ENCODE measurements at places on chromosomes 3 and 15. TPM values are rescaled to one million over a fixed set of nuclear protein-coding genes. Genes with fewer than 3 reads are reported as not detected.

DNA sequence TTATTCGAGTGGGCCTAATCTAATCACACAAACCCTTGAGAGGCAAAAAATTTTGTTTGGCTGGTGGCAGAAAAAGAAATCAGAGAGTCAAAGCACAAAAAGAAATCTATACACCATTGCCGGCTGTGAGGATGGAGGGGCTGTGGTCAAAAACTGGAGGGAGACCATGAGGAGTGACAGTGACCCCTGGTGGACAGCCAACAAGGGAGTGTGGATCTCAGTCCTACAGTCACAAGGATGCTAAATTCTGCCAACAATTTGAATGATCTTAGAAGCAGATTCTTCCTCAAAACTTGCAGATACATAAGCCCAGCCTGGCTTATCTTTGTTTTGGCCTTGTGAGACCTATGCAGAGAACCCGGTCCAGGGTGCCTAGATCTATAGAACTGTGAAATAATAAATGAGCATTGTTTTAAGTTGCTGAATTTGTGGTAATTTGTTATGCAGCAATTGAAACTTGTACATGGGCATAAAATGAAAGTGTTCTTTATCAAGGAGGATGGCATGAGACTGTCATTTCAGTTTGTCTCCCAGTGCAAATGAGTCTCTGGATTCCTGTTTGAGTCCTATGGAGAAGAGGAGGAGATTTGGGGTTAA lies 103.0 kb upstream of the ARHGEF26 start:
- DNase-seq: peak; percentile 31

GRCh38 chr15:62242999-62243398 lies 77.9 kb upstream of the C2CD4B start:
- DNase-seq: no peak

DNA sequence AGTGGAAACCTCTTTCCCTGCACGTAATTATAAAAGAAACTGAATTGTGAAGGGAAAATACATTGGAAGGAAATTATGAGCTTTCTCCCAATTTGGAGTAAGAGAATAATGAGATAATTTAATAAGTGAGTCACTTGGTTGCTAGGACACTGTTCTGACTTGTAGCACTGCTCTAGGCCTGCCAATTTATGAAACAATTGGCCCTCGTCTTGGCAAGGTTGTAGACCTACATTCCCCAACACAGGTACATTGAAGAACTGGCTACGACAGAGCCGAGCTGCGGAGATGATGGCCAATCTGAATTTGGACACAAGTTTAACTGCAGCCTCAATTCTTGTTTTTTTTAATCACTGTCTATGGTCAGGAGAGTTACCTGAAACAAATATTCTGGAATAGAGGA lies 674.1 kb downstream of the MECOM start:
- peak; percentile 67 for DNase-seq

DNA sequence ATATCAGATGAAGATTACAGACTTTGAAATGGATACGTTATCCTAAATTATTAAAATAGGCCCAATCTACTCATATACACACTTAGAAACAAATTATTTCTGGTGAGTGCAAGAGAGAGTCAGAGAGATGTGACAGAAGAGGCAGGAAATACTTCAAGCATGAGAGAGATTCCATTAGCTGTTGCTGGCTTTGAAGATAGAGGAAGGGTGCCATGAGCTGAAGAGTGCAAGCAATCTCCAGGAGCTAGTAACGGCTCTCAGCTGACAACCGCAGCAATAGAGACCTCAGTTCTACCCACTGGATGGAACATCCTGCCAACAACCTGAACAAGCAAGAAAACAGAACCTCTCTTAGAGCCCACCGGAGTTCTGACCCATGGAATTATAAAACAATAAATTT lies 270.7 kb upstream of the SLITRK3 start:
- no peak for DNase-seq

DNA sequence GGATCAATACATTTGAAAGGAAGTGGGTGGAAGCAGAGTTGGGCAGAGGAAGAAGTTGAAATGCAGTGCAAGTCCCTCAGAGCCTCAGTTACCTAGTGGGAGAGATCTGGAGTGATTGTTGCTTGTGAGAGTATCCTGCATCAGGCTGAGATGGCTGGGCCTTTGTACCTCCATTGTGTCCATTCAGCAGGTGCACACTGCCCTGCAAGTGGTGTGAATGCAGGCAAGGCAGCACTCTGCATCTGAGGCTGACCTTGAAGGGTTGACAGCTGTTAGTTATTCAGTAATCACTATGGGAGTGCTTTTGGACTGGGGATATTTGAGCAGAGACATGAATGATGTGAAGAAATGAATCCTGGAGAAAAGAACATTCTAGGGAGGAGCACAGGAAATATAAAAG lies 25.2 kb downstream of the ATP6V1A start:
- DNase-seq: no peak

DNA sequence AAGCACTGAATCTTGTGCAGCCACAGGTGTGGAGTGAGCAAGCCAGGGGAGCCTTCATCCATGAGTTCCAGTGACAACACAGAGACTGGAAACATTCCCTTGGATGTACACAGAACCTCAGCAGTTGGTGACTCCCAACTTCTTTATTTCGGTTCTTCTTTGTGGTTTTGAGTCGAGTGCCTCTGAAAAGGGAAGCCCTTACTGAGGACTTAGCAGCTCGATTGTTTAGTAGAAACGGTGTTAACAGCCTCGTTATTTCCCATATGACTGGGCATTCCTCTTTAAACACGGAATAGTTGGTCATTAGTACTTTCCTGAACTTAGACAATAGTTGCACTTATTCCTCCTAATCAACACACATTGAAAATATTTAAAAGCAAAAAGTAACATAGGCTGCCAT lies 7.7 kb downstream of the SLCO3A1 start:
- no peak for DNase-seq

DNA sequence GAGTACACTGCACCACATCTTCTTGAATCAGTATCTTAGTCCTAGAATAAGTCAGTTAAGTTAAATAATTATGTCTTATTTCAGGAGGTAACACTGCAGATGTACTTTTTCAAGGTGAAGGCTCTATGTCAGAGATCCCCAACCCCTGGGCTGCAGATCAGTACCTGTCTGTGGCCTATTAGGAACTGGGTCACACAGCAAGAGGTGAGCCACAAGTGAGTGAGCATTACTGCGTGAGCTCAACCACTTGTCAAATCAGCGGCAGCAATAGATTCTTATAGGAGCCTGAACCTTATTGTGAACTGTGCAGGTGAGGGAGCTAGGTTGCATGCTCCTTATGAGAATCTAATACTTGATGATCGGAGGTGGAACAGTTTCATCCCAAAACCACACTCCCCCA lies 851.9 kb upstream of the ALCAM start:
- no peak for DNase-seq

DNA sequence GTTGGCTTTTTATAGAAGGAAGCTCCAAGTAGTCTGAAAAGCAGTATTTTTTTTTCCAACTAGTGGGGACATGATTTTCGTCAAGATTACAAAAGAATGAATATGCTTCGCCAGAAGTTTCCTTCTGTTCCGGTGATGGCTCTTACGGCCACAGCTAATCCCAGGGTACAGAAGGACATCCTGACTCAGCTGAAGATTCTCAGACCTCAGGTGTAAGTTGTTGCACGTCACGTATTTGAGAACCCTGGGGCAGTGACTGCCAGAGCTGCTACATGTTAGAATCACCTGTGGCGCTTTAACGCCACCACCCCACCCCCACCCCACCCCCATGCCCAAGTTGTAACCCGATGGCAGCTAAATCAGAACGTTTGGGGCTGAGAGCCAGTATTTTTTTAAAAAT lies 52.2 kb downstream of the BLM start:
- DNase-seq: no peak

DNA sequence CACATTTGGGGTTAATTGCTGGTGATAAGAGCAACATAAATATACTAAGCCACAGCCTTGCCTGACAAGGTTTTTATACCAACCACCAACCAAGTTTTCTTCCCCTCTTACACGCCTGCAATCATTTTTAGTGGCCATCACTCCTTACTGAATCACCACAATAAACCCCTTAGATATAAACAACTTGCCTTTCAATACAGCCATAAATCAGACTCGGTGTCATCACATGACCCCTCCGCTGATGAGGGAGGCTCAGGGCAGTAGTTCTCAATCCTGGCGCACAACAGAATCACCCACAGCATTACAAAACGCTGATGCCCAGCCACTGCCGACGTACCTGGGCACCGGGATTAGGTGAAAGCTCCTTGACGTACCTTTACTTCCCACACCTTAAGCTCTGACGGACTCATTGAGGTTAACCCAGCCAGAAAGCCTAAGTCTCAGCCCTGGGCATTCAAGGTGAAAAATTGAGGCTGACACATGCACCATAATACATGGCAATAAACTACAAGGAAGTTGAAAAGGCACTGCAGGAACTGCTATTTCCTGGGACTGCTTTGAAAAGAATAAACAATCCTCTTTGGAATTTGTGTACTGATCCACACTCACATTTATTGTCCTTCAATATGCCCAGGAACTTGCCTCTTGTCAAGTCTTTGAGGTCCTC lies 17.1 kb downstream of the ADCY5 start:
- no peak for DNase-seq

DNA sequence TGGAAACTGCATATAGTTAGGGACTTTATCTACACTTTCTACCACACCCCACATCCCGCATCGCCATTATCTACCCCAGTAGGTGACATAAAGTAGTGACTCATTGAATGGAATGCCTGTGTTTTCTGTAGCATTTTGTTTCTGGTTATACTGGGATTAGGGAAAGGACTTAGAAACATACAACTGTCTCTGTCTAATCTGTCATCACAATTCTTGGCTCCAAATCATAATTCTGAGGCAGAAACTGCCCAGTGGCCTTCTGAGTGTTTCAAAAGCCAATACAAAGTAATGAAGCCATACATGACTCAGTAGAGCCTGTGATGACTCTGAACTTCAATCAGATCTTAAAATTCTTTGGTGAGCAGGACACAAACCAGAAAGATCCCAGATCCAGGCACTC lies 115.7 kb upstream of the CHRM5 start:
- DNase-seq: no peak

GRCh38 chr3:61573441-61573840 lies 12.1 kb downstream of the PTPRG start:
- no peak for DNase-seq

DNA sequence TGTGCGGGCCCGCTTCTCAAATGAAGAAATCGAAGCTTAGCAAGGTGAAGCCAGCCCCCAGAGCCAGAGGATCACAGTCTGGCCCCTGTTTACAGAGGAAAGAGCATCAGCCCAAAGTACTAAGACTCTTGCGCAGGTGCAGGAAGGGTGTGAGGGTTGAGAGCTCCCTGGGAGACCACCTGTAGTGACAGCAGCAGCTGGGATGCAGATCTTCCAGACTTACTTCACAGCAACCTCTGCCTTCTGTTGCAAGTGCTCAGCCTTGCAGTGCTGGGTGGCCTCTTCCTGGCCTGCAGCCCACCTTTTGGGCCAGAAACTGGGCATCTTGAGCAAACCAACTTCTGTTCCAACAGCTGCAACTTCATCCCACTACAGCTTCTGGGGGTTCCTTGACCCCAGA lies 19.7 kb downstream of the SPATA12 start:
- DNase-seq: no peak

- no peak for DNase-seq
Observed at GRCh38 chr15:91919014-91919534, 65.6 kb downstream of the SLCO3A1 start.

DNA sequence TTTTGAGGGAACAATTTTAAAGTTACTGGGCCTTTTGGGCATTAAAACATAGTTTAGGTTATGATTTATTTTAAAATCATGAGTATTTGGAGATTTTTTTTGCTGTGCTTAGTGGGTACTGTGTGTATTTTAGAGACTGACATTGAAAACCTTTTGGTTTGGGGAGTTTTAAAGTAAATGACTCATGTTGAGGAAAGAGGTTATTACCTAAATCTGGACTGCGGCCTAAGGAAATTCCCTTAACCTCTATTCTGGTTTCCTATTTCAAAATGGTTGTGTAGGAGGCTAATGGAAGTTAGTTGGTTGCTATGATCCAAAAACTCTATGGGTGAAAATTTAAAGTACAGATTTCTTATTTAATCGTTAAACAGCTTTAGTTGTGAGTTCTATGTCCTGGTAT lies 57.3 kb upstream of the DPH6 start:
- DNase-seq: no peak

- no peak for DNase-seq
Observed at GRCh38 chr15:77819048-77819850, 186.5 kb upstream of the LINGO1 start.

DNA sequence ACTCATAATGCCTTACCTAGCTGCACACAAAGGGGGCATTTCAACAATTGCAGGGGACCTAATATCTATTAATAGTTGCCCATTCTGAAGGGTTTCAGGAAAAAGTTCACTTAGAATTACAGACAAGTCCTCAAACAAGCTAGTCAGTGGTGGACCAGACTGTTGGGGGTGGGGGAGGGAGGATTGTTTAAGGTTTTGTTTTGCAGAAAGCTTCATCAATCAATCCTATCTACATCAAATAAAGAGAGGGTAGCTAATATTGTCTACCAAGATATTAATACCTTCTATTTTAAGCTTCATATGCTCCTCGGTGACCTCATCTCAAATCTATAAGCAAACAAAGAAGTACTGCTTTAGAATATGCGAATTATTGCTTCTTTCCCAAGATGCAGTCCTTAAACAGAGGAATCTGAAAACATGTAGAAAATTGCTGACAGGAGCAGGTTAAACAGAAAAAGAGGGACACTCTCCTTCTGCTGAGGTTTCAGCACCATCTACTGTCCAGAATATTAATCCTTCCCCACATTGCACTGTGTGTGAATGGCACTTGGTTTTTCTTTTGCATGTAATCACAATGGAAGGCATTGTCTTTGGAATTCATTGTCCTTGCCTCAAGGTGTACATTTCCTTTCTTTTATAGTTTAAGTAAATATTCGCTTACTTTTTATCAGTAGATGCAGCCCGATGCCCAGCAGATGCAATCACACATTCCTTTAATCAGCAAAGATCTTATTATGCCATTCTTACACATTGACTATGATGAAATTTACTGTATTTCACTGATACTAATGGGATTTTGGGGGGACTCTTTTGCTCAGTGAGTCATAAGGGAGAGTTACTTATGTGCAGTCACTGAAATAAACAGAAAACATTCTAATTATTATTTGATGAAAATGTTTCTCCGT lies 94.7 kb downstream of the IL5RA start:
- DNase-seq: peak; percentile 71

DNA sequence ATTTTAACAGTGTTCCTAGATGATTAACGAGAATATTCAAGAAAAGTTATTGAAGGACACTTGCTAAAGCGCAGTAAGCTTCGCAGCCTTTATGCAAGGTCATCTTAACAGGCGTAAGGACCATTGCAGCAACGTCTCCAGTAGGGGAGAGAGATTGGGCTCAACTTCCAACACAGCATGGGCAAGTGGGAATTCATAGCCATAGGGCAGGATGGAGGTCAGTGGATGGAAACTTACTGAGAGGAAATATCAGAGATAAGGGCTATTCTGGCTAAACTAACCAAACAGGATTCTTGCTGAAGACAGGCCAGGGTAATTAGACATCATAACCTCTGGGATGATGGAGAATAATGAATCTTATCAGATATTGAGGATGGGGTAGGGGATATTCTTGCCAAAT lies 82.8 kb downstream of the DHX36 start:
- no peak for DNase-seq

GRCh38 chr15:65578904-65579728 lies 31.8 kb downstream of the INTS14 start:
- peak; percentile 21 for DNase-seq

The CYP11A1 gene
- total RNA-seq: 0.97 TPM

The PML gene
- total RNA-seq: 77.5 TPM

The ATP8B4 gene
- total RNA-seq: 4.1 TPM

The NEK10 gene
- 60.3 TPM for total RNA-seq

The ZDHHC3 gene
- 96.2 TPM for total RNA-seq

The UPK1B gene
- 0.60 TPM for total RNA-seq

The GOLGA6D gene
- 0.12 TPM for total RNA-seq

The ADGRG7 gene
- not detected for total RNA-seq

The GABRR3 gene
- total RNA-seq: not detected
